ENCODE measurements at places on chromosomes 16 and 17. TPM values are rescaled to one million over a fixed set of nuclear protein-coding genes. Genes with fewer than 3 reads are reported as not detected.

The FBXO39 gene
- polyA plus RNA-seq: 0.11 TPM

The CRHR1 gene
- polyA plus RNA-seq: 1.6 TPM

The CRYBA1 gene
- polyA plus RNA-seq: not detected

The TGFB1I1 gene
- 43.9 TPM for polyA plus RNA-seq

The CDH3 gene
- 72.7 TPM for polyA plus RNA-seq

The VTN gene
- 11.4 TPM for polyA plus RNA-seq

The OR1A1 gene
- polyA plus RNA-seq: not detected

The TBX2 gene
- polyA plus RNA-seq: 68.3 TPM

The CEP295NL gene
- polyA plus RNA-seq: 0.10 TPM

The C16orf46 gene
- 2.0 TPM for polyA plus RNA-seq

- no peak for DNase-seq
These were observed 12.5 kb upstream of the FAM171A2 start for GRCh38 chr17:44376124-44376523.

DNA sequence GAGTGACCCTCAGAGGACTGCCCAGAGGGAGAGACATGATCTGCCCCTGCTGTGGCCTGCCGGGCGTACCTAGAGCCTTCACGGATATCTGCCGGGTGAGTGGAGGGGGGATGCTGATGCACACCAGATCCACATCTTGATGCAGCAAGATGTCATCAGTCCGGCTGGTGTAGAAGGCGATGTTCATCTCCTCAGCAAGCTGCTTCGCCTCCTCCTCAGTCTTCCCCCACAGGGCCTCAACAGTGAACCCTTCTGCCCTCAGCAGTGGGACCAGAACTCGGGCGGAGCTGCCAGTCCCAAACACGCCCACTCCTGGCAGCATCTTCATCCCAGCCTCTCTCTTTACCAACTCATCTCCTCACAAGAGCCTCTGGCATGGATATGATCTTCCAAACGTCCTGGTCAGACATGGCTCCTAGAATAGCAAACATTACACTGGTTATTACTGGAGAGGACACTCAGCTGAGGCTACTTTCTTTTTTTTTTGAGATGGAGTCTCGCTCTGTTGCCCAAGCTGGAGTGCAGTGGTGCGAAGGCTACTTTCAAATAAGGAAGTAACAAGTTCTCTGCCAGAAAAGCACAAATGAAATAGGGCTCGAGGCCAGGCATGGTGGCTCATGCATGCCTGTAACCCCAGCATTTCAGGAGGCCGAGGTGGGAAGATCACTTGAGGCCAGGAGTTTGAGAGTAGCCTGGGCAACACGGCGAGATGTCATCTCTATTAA, 18.9 kb downstream of the C16orf86 start:
- DNase-seq: no peak

- no peak for DNase-seq
These were observed 6.7 kb downstream of the SMTNL2 start for GRCh38 chr17:4590981-4591453.

GRCh38 chr16:54245788-54246453, 40.7 kb downstream of the IRX3 start:
- DNase-seq: no peak

- no peak for DNase-seq
These were observed 196.6 kb downstream of the SNX29 start for GRCh38 chr16:12173121-12173520.

- no peak for DNase-seq
These were observed 148.2 kb downstream of the SNX29 start for GRCh38 chr16:12124742-12125141.

DNA sequence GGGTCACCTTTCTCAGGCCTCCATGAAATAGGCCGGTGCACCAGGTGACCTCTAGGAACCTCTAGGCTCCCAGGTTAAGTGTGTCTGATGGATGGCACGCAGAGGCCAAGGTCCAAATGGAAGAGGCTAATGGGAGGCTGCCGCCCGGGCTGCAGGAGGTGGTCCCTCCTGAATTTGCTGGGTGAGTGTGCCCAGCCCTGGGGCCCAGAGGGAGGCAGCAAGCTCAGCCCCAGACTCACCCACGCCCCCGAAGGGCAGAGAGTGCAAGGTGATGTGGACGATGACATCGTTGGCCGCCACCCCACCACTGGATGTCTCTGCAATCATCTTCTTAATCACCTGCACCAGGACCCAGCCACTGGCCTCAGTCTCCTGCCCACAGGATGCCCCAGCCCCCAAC, 9.3 kb downstream of the ALDH3A1 start:
- no peak for DNase-seq

DNA sequence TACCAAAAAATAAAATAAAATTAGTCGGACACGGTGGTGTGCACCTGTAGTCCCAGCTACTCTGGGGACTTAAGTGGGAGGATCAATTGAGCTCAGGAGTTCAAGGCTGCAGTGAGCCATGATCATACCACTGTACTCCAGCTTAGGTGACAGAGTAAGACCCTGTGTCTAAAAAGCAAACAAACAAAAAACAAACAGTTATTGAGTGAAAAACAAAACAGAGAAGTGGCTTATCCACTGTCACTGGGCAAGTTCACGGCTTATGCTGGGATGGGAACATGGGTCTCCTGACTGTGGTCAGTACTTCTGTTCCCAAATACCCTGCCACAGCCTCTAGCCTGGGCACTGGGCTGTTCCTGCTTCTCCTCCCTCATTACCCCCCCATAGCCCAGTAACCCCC, 9.5 kb upstream of the GRN start:
- DNase-seq: no peak

GRCh38 chr17:64420143-64420670, 28.7 kb upstream of the MILR1 start:
- DNase-seq: peak; percentile 54

GRCh38 chr17:28684963-28685362, 23.0 kb downstream of the SUPT6H start:
- DNase-seq: peak; percentile 28

GRCh38 chr17:8959312-8959918, 6.1 kb downstream of the PIK3R5 start:
- no peak for DNase-seq

DNA sequence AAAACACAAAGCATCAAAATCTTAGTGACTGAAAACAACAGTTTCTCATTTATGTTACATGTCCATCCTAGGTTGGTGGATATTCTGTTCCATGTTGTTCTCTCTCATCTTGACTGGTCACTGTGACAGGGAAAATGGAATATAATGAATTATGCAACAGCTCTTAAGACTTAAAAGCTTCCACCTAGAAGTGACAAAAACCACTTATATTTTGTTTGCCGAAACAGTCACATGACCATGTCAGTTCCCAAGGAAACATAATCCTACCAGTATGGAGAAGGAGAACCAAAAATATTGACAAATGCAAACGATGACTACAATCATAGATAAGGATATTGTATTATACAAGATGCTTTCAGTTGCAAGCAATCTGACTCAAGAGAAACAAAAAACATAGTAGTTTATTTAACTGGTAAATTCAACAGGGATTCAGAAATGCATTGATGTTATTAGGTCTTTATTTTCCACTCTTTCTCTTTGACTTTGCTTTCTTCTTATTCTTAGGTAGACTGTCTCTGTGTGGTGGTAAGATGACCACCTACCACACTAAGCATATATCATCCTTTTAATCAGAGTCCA, 103.8 kb downstream of the SSH2 start:
- DNase-seq: no peak

- no peak for DNase-seq
These were observed 20.2 kb downstream of the METTL22 start for GRCh38 chr16:8641671-8642070.

GRCh38 chr17:61122326-61122913, 277.2 kb upstream of the TBX2 start:
- DNase-seq: no peak

DNA sequence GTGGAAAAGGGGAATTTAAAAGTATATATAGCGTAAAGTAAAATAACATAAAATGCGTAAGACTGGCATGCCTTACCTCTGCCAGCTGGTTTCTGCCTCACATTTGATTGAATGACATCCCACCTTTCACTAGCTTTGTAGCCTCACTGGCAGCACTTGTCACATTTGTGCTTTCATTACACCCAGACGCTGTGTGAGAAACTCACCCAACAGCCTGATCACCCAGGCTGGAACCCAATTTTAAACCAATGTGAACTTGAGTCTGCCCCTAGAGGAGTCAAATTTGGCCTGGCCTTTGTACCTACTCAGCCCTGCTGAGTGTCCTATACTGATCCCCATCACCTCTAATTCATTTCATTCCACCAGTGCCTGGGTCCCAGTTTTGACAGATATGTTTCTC, 4.8 kb upstream of the THUMPD1 start:
- DNase-seq: no peak

DNA sequence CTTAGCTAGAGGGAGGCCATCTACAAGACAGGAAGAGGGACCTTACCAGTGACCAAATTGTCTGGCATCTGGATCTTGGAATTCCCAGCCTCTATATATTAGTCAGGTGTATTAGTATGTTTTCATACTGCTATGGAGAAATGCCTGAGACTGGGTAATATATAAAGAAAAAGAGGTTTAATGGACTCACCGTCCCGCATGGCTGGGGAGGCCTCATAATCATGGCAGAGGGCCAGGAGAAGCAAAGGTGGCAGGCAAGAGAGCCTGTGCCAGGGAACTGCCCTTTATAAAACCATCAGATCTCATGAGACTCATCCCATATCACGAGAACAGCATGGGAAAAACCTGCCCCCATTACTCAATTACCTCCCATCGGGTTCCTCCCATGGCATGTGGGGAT, 500.2 kb downstream of the SHISA9 start:
- no peak for DNase-seq

DNA sequence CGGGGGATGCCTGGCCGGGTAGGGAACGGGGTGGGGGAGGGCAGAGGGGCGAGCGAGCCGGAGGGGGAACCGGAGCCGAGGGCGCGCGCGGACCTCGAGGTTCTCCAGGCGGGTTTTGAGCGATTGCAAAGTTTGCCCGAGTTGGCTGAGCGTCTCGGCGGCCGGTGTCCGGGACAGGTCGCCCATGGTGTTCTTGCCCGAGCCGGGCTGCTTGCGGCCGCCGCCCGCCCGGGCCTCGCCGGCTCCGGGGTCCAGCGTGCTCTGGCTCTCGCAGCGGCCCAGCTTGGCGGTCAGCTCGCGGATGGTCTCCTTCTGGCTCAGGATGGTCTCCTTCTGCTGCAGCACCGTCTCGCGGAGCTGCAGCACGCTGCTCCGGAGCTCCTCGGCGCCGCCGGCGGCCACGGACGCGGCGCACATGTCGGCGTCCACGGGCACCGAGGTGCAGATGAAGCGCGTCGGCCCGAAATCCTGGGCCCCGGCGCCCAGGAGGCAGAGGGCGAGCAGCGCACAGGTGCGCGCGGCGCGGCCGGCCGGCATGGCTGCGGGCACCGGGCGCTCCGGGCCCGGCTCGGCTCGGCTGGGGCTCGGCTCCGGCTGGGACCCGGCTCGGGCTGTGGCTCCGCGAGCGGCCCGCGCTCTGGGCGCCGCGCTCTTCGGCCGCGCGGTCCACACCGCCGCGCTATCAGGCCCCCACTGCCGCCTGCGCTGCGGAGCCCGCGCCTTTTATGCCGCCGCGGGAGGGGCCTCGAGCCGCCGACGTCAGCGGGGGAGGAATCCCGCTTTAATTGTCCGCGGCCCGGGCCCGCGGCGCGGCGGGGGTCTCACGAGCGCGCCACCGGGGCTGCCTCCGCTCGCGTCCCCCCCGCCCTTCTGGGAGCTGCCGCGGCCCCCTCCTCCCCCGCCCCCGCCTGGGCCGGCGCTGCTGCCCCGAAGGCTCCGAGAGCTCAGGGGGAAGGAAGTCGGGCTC, at the start of gene NPTX1:
Gene NPTX1, minus strand, starts transcription at position 698 of the 967 bp plus-strand sequence. Its CDS starts 161 bp downstream, at position 537.
- DNase-seq: no peak

DNA sequence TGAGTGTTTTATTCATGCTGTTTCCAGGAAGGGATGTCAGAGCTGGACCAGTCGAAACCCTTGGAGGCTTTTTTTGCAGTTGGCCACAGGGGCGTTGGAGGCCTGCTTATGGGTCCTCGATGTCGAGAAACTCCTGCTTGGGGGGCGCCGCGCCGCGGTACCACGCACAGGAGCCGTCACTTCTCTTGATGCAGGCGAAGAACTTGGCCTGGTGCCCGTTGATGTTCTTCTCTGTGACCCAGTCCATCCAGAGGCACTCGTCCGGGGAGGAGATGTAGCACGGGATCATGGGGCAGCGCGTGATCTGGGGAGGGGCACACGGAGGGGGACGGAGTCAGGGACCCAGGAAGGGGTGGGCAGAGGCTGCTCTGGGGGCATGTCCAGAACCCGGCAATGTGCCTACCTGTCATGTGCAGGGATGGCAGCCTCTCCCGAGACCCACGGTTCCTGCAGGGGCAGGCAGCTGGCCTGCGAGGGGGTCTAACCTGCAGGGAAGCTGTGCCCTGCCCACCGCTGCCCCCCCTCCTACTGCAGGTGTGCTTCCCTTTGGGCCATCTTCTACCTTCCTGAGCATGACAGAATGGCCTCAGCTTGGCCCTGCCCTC, 15.0 kb upstream of the USP36 start:
- DNase-seq: no peak

DNA sequence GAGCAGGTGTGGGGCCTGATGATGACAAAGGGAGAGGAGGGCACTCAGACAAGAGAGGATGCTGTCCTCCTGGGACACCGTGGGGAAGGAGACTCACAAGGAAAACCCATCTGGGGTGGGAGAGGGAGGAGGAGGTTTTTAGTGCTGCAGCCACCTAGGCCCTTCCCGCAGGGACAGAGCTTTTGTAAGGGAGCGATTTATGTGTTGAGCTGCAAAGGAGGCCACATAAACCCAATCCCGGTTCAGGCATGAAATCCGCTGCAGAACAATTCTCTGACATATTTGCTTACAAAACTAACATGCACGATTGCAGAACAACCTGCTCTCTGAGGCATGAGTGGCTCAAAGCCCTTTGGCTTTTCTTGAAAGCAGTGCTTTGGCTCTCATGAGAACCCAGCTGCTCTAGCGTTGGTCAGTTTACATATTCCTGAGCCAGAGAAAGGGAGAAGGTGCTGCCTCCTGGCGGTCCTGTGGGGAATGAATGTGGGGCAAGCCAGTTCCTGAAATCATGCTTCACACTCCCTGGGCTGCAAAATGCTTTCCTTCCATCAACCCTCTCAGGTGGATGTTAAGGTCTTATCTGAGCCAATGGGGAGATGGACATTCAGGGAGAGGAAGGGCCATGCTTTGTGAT, 122.4 kb upstream of the NLRP1 start:
- peak; percentile 70 for DNase-seq

DNA sequence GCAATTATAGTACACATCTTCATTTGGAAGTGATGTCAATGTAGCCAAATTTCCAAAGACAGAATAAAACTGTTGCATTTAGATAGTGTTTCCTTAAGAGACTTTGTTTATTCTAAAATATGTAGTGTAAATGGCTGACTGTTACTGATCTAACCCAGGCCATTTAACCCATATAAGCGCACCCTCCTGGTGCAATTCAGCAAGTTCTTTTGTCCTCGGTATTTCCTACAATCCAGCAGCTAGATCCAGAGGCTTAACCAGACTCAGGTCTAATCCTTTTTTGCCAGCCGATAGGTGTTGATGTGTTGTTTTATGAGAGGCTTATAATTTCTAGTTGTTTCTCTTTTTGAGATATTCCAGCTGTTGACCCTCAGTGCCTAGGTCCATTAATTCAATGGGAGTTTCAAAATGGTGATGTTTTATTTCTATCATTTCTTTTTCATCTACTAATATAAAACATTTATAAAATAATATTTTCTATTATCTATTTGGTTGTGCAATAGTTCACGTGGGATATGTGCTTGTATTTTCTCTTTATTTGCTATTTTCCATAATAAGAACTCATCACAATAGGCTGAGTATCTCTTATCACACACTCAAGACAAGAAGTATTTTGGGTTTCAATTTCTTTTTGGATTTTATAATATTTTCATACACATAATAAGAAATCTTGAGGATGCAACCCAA, 14.5 kb downstream of the ABCA9 start:
- no peak for DNase-seq

- peak; percentile 35 for DNase-seq
These were observed 8.1 kb downstream of the MEIOB start for GRCh38 chr16:1863681-1864460.

GRCh38 chr16:85329059-85329812, 217.0 kb upstream of the CIBAR2 start:
- DNase-seq: no peak
